NCI-H1105 treated with DMSO at 0.1 percent for 48 hours (cell line): ENCODE measurements at places on chromosomes 3 and 15.

- peak; percentile 86 for DNase-seq
Observed at GRCh38 chr3:157532529-157533297, 29.5 kb upstream of the VEPH1 start.

DNA sequence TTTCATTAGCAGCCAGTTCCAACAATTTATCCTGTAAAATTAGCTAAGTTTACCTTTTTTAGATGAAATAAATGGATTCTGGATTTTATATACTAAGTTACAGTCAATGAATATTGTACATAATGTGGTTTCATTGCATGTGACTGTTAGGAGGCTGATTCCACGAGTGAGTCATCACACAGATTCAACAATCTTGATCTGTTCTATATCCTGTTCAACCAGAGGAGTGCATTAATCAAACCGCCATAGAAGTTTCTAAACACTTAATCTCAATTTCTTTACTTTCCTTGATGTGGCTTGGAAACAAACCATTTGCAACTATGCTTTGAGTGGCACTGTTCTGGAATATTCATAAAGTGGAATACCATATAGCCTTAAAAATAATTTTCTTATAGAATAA, 15.3 kb downstream of the DNAJC13 start:
- no peak for DNase-seq

DNA sequence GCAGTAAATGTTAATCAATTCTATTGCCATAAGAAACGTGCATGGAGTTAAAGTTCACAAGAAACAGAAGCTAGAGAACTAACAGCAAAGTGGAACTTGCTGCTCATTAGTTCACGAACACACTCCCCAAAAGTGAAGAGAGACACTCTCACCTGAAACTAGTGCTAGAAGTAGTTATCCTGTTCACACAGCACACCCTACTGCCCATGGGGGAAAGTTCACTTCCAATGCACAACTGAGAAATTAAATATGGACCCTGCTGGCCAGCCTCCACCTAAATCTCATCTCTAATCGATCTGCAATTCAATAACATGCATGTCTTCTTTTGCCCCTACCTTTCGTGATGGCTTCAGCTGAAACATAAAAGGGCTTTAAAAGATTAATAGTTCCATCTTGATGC, 39.4 kb upstream of the FRMD4B start:
- peak; percentile 19 for DNase-seq

DNA sequence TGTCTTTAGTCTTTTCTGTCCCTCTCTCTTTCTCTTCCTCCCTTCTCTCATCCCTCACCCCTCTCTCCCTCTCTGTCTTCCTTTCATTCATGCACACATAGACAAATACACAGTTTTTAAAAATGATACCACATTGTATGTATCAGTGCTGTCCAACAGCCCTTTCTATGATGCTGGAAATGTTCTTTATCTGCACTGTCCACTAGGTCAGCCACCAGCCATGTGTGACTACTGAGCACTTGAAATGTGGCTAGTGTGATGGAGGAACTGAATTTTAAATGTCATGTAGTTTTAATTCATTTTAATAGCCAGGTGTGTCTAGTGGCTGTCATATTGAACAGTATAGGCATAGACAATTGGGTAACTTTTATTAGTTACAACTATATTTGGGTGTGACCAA, 34.9 kb downstream of the COL6A5 start:
- DNase-seq: no peak

GRCh38 chr15:39748276-39748675, 34.4 kb downstream of the FSIP1 start:
- no peak for DNase-seq

- DNase-seq: no peak
Observed at GRCh38 chr15:76576523-76577279, 240.1 kb downstream of the ISL2 start.

DNA sequence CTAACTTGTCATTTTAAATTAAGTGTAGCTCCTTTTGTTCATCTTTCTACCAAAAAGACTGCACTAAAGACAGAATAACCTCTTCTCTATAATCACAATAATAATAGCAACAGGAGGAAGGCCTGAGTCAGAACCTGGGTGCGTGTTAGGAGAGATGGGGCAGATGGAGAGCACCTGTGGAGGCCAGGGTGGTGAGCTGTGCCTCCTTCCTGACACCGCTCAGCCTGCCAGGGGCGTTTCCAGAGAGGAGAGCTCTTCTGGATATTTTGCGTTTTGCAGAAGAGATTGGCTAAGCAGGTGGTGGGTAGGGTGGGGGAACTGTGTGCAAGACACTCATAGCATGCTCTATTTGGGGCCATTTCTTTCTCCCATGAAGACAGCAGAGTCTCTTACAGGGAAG, 83.5 kb downstream of the MEGF11 start:
- no peak for DNase-seq

- DNase-seq: no peak
Observed at GRCh38 chr15:40235201-40235885, 3.5 kb upstream of the PAK6 start.

- no peak for DNase-seq
Observed at GRCh38 chr3:130725746-130726145, 20.9 kb downstream of the PIK3R4 start.

DNA sequence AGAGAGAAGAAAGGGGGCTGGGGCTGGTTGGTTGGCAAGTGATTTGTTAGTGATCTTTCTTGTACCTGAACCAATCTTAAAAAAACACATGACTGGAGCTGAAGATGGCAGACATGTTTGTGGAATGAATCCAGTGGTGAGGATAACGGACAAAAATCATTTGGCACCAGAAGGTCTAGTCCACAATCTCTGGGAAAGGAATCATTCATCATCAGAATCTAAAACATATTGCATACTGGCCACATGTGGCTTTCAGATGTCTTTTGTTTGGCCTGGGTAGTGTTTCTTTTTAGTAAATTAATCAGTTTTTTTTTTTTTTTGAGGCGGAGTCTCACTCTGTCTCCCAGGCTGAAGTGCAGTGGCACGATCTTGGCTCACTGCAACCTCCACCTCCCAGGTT, 5.0 kb downstream of the NEK11 start:
- DNase-seq: no peak

DNA sequence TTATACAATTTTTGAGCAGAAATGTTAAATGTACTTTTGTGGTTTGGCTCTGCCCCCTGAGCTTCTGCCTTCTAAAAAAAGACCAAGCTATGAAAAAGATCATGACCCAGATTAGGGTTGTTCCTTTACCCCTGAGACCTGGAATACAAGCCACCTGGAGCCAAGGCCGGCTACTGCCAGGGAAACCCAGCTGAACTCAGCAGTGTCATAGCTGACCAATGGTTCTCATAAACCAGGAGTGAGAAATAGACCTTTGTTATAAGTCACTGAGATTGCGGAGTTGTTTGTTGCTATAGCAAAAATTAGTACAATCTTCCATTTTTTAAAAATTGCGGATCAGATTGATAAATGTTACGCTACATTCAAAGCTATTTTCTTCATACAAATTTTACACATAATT, 1261.7 kb downstream of the ROBO1 start:
- no peak for DNase-seq

GRCh38 chr3:66531256-66531655, 30.4 kb upstream of the LRIG1 start:
- DNase-seq: no peak

- no peak for DNase-seq
Observed at GRCh38 chr3:59483191-59483590, 433.4 kb upstream of the CFAP20DC start.

DNA sequence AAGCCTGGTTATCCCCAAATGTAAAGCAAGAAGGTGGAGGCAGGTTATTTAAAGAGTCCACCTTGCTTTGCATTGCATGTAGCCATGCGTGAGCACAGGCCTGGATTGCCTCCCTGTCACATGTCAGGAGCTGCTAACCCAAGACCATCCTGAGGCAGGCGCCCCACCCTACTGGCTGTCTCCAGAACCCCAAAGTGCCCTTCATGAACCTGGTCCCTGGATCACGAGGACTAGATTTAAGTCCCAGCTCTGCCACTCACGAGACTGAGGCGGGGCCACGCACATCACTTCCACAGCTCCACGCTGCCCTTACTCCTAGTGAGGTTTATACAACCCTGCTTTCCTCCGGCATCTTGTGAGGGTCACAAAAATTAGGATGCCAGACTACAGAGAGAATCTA, 17.6 kb downstream of the MRPL46 start:
- DNase-seq: no peak

- DNase-seq: no peak
Observed at GRCh38 chr15:88986949-88987590, 73.9 kb upstream of the MFGE8 start.

DNA sequence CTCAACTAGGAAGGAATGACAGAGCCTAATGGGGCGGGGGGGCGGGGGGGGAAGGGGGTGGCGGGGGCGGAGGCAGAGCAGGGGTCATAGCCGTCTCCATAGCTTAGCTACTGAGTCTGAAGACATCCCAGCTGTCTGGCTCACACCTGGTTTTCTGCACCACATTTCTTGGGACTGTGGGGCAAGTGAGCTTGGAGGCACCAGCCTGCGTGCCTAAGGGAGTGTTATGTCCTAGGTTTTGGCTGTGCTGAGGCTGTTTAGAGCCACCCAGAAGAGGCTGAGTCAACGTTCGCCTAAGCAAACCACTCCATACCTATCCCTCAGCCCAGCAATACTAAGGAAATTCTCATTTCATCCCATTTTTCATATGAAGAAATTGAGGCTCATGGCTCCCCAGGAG, 1.4 kb downstream of the IL17RD start:
- no peak for DNase-seq

GRCh38 chr3:196360586-196360985, 22.4 kb upstream of the TM4SF19 start:
- DNase-seq: no peak

DNA sequence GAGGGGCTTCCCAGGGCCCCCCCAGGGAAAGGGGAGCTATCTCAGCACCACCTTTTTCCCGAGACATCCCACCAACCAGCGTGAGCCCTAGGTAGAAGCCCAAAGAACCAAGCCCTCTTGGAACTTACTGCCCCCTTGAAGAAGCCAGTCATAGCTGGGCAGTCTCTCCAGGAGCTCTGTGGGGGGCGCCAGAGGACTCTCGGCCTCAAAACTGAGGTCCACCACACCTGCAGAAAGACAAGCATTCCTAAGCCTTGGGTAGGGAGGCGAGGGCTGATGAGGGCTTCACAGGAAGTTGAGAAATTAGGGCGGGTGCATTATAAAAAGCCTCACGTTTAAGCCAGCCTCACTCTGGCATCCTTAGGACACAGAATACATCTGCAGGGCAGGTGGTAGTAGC, 9.0 kb downstream of the SSUH2 start:
- DNase-seq: no peak

DNA sequence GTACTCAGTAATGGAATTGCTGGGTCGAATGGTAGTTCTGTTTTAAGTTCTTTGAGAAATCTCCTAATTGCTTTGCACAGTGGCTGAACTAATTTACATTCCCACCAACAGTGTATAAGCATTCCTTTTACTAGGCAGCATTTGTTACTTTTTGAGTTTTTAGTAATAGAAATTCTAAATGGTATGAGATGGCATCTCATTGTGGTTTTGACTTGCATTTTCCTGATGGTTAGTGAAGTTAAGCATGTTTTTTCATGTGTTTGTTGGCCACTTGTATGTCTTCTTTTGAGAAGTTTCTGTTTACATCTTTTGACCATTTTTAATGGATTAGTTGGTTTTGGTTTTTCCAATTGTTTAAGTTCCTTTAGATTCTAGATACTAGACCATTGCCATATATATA, 28.4 kb downstream of the TP63 start:
- DNase-seq: no peak

DNA sequence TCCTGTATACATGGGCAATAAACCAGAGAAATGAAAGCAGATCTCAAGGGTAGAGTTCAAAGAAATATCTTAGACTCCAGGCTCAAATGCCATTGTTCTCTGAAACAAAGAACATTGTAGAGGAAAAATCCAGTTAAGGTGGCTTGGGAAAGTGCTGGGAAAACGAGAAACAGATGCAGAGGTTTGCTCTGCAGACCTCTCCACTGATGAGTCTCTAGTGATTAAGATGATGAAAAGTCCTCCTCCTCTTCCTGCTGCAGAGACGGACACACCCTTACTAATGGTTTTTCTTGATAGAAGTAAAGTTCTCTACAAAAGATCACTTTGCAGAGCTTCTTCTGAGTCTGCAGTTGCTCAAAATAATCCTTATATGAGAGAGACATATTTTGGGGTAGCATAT, 264.7 kb downstream of the GABRG3 start:
- no peak for DNase-seq

GRCh38 chr15:78947506-78947905, 2.7 kb upstream of the CTSH start:
- DNase-seq: no peak

GRCh38 chr15:75107908-75108838, 84.8 kb downstream of the PPCDC start:
- DNase-seq: no peak
